Testis (tissue), 5 donors: ENCODE measurements at places on chromosomes 3 and 15. TPM values are rescaled to one million over a fixed set of nuclear protein-coding genes. Genes with fewer than 3 reads are reported as not detected.

DNA sequence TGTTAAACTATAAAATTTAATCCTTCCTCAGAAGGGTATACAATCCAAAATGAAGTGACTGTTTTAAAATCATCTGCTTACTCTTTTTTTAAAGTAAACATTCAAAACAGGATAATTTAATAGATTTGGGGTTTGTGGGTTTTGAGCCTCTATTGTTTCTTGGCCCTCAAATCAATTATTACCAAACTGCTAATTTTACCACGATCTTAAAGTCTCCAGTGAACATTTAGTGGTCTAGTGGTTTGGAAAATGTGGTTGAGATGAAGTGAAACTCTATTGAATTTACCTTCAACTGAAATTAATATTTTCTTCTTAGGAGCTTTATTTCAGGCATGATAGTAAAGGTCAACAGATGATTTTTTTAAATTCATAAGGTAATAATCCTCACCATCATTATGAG is 11.2 kb upstream of the ATP11B start:
- H3K36me3 ChIP-seq = no peaks in the 10 kb centered on the region
- no peak overlapping the region for H3K27ac ChIP-seq

DNA sequence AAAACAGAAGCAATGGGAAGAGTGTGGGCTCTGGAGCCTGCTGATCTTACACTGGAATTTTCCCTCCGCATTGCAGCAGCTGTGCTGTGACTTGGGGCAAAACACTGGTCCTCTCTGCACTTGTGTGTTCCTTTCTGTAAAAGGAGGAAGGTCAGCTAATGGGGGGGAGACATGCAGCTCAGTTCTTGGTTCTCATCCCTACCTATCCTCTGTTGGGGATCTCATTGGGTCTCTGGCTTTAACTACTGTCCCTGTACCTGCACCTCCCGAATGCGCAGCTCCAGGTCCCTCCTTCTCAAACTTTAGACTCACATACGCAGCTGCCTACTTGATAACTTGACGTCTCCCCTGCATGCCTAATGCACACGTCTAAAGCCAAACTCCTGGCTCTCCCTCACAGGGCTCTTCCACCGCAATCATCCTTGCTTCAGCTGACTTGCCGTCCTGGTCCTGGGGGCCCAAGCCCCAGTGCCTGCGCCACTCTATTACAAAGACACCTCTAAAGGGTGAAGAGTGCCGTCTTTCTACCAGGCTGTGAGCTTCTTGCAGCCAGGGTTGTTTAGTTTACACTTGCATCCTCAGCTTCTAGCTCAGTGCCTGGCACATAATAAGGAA is 5.9 kb upstream of the TMEM44 start:
- DNase-seq = no peak
- H3K36me3 ChIP-seq = no peaks in the 10 kb centered on the region
- no peak overlapping the region for H3K4me3 ChIP-seq
- no peaks in the 10 kb centered on the region for H3K27me3 ChIP-seq

GRCh38 chr3:160546727-160547126 is 18.6 kb downstream of the KPNA4 start:
- H3K4me1 ChIP-seq = no peaks in the 10 kb centered on the region
- no peak overlapping the region for H3K27ac ChIP-seq
- no peak for DNase-seq
- no peaks in the 10 kb centered on the region for H3K36me3 ChIP-seq

DNA sequence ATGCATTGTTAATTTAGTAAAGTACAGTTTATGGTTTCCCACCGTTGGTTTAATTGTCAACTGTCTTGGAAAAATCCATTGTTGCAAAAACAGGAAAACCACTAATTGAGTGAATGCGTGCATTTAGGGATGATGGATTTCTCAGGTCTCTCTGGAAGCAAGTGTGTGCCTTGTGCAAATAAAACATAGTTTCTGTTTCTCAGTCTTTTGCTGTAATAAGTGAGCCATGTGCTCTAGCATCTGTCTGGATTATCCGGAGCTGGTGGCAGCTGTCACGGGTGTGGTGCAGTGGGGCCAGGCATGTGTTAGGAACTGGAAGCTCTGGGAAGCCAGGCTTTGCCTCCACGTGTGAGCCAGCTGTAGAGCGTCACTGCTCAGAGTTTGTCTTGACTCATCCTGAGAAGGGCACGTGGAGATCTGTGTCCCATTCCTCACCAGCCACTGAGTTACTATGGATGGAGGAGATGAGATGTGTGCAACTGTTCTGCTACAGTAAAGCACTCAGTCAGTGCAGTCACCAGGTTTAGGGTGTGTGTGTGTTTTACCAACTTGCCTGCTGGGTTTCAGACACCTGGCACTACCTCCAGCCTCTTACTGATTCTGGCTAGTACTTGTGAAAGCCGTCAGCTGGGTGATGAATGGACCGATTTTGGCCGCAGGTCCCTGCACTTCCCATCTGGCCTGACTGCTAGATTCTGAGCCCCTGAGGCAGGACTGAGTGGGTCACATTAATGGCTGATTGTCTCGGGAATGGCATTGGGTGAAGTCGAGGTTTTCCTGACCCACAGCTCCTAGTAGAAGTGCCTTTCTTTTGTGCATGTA is 7.2 kb downstream of the APBA2 start:
- DNase-seq = no peak
- H3K36me3 ChIP-seq = no peaks in the 10 kb centered on the region
- no peak overlapping the region for H3K27ac ChIP-seq
- no peaks in the 10 kb centered on the region for H3K4me1 ChIP-seq
- no peaks in the 10 kb centered on the region for H3K27me3 ChIP-seq
- no peak overlapping the region for H3K4me3 ChIP-seq

DNA sequence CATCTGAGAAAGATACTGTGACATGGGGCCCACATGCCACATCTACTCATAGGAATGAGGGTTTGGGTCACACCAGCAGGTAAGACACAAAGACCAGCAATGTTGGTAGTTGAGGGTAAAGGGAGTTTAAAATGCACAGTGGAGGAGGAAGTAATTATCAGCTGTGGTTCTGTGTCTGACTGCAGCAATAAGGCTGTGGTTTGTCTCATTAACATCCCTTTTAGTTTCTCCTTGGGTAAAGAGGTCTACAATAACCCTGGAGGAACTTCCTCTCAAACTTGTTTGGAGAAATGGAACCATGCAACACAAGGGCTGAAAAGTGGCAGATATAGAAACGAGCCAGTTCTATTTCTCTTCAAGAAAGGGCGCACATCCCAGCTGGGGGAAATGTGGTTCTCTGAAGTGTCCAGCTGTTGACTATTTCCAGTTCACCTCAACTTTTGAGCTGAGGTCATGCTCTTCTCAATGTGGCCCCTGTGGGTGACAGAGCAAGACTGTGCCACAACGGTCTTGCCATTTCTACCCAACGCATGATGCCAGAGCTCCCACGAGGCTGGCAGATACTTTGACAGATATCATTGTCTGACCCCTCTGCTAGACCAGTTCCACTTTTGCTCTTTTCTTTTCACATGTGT is 234.3 kb downstream of the SQOR start:
- H3K4me1 ChIP-seq = no peaks in the 10 kb centered on the region
- no peak overlapping the region for H3K27ac ChIP-seq
- H3K36me3 ChIP-seq = no peaks in the 10 kb centered on the region

DNA sequence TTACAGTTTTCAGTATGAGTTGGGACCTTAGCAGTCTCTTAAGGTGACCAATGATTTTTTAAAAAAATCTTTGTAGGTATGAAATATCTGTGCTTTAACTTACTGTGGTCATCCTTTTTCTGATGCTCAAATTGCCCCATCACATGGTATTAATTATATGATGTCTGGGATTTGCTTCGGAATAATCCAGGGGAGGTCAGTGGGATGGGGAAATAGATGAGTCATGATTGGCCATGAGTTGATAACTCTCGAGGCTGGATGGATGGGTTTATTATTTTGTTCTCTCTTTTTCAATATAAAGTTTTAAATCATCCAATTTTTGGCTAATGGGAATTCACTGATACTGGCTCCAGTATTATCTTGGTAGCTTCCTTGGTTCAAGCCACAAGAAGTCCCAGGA is 370.3 kb upstream of the TPM1 start:
- no peak overlapping the region for H3K4me3 ChIP-seq
- no peaks in the 10 kb centered on the region for H3K36me3 ChIP-seq
- no peaks in the 10 kb centered on the region for H3K4me1 ChIP-seq
- DNase-seq = no peak
- no peak overlapping the region for H3K27ac ChIP-seq

DNA sequence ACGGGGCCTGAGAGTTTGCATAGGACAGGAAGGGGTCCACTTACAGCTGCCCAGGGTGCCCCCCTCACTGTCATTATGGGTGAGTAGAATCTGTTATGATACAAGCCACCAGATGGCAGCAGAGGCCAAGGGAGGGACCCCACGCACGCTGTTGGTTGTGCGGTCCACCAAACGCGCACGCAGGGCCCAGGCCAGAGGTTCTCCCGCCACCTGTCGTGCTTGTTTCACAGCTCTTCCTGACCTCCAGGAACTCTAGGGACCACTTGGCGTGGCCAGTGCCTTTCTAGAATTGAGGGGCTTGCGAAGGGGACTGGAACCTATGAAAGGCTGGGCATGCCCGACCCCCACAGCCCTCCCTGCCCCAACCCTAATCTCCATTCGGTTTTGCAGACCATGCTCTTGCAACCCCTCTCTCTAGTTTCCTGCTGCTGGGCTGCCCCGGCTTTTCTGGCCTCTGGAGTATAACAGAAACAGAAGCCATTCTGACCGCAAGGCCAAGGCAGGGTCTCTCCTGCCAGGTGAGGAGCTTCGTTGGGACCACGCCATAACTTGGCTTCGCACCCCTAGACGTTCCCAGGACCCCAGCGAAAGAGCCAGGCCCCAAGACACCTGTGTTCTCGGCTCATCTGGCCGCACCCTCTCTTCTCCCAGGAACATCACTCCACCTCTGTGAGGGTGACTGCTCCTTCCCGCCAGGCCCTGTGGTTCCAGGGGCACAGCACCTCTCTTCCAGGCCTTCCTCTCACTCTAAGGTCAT is 46.0 kb downstream of the ALDH1L1 start:
- H3K4me1 ChIP-seq = no peaks in the 10 kb centered on the region
- no peaks in the 10 kb centered on the region for H3K36me3 ChIP-seq
- H3K27me3 ChIP-seq = no peaks in the 10 kb centered on the region

Gene ATP8B4
- total RNA-seq = 6.1 TPM

GRCh38 chr15:76293361-76293760 is 17.9 kb downstream of the ETFA start:
- H3K27me3 ChIP-seq = no peaks in the 10 kb centered on the region
- no peak overlapping the region for H3K27ac ChIP-seq
- H3K4me1 ChIP-seq = no peaks in the 10 kb centered on the region
- H3K4me3 ChIP-seq = no peak overlapping the region
- H3K36me3 ChIP-seq = no peaks in the 10 kb centered on the region
- DNase-seq = no peak
